ENCODE measurements at places on chromosomes 16 and 17. TPM values are rescaled to one million over a fixed set of nuclear protein-coding genes. Genes with fewer than 3 reads are reported as not detected.
A peak's percentile ranks its signal among the peaks of the same experiment; 100 is the strongest.

The PNMT gene
- 4.8 TPM for polyA plus RNA-seq

The RAPGEFL1 gene
- 8.6 TPM for polyA plus RNA-seq

The KCNJ2 gene
- 4.7 TPM for polyA plus RNA-seq

The FOXN1 gene
- polyA plus RNA-seq, result not detected

DNA sequence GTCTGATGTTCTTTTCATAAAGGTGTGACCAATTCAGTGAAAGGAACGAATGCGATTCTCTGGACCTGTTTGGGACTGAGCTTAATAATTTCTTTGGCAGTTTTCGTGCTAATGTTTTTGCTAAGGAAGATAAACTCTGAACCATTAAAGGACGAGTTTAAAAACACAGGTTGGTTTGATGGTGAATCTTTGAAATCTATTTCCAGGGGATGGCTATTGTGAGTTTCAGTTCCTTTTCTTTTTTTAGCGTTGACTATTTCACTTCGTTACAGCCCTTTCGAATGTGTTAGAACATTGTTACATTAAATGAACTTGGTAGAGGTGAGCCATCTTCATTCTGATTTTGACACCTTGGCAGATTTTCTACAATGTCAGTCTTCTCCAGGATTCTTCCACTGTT lies 1.2 kb downstream of the TNFRSF17 start:
- no peak for DNase-seq

DNA sequence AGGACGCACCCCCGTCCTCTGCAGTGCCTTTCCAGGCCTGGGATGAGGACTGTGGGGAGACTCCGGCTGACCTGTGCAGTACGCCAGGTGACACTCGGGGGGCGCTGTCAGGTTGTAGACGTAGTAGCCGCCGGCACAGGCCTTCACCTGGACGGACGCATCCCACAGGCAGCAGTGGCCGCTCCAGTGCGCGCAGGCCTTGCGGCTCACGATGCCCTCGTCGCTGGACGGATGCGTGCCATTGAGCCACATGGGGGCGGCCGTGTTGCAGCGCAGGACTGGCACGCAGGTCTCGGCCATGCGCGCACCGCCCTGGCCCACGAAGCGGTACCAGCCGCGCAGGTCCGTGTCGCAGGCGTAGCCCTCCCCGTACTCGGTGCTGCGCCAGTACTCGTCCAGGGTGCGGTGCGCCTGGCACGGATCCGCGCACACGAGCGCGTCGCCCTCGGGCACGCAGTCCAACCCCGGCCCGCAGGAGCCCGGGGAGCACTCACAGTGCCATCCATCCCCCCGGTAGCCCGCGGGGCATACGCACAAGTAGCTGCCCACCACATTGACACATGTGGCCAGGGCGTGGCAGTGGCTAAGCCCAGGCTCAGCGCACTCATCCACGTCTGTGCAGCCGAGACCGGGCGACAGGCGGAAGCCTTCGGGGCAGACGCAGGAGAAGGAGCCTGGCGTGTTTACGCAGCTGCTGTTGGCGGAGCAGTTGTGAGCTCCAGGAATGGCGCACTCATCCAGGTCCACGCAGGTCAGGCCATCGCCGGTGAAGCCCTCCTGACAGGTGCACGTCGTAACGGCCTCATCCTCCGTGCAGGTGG lies 3.9 kb downstream of the UMOD start:
- DNase-seq, result no peak

GRCh38 chr17:7557775-7558543 lies 591 bp upstream of the TNFSF13 start:
- peak; percentile 82 for DNase-seq

GRCh38 chr17:77188084-77189066 lies 47.6 kb downstream of the SEC14L1 start:
- no peak for DNase-seq

- no peak for DNase-seq
Measured at GRCh38 chr16:85640585-85640984, 27.5 kb downstream of the GSE1 start.

DNA sequence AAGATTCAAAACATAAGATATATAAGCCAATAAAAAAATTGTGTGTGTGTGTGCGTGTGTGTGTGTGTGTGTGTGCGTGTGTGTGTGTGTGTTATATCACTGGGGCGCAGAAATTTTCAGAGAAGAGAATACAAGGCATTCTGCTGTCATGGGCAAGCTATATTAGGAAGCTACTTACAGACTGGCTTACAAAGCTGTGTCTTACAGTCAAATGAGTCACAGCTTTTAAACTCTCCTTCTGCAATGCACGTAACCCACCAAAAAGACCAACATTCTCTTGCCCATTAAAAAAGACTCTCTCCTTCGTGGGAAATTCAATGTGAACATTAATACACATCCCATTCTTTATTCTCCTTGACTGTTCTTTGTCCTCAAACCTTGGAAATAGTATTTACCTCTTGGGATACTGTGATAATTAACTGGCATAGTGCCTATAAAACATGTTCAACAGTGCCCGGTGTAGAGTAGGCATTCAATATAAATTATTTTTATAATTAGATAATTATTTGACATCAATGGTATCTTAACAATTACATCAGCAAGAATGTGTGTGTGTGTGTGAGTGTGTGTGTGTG lies 860.4 kb upstream of the SOX9 start:
- no peak for DNase-seq

DNA sequence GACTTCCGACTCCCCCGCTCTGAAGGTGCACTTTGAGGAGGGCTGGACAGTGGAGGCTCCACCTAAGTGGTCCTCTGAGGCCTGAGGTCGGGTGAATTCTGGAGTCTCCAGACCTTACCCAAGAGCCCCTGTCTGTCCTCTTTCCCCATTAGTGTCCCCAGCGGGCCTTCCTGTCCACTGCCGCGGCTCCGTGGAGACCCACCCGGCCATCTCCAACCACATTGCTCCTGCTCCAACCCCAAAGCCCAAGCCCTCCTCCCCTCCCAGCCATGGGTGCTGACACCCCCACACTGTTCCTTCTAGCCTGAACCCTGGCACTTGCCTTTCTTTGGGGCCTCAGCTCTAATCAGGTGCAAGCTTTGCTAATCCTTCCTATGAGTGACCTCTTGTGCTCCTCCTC lies 283.1 kb upstream of the TNRC6C start:
- no peak for DNase-seq

DNA sequence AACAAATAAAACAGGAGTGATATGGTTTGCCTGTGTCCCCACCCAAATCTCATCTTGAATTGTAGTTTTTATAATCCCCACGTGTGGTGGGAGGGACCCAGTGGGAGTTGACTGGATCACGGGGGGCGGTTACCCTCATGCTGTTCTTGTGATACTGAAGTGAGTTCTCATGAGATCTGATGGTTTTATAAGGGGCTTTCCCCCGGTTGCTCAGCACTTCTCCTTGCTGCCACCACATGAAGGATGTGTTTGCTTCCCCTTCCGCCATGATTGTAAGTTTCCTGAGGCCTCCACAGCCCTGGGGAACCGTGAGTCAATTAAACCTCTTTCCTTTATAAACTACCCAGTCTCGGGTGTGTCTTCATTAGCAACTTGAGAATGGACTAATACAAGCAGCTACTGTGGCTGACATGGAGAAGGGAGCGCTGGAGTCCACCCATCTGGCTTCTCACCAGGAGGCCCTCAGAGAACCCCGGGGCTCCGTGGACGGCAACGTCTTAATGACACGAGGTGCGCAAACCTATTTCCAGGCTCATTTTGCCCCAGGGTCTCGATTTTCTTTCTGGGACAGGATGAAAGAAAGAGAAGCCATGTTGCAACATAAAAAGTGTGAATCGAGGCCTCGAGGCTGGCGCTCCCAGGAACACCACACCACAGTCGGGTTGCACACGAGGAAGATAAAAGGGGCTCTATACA lies 129.5 kb downstream of the DYNLRB2 start:
- DNase-seq, result no peak

DNA sequence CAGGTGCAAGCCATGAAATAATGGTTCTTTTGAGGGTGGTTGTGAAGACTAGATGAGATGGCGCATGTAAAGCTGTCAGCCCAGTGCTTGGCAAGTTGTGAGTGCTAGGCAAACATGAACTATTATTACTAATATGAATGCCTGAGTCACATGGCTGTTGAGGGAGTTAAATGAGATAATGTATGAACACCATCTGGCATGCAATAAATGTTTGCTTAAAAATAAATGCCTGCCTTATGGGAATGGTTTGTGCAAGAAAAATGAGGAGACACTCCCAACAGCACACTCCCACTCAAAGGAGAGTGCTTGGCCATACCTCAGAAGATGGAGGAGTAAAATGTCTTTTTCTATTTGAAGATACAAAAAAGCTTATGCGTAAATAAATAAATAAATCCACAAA lies 3.6 kb downstream of the MAPK3 start:
- DNase-seq, result no peak

GRCh38 chr17:64115822-64116534 lies 14.0 kb downstream of the ERN1 start:
- no peak for DNase-seq

DNA sequence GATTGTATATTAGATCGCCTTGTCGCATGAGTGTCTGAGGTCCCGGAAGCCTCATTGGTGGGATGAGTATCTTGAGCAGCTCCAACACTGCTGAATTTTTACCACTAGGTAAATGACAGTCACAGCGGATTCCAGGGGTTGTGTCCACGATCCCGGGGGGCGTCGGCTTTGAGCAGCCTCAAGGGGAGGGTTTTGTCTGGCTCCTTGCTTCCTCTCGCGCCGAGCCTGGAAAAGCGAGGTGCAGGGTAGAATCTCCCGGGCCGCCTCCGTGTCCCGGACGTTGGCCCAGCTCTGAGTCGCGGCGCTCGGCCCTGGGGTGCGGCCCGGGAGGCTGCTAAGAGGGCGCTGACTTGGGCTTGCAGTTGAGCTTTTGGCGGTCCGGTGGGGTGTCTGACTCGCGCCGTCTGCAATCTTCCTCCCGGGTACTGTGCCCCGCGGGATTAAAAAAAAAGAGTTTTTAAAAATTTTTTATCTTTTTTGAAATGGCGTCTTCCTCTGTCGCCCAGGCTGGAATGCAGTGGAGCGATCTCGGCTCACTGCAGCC lies 4.5 kb downstream of the OR1F1 start:
- no peak for DNase-seq

DNA sequence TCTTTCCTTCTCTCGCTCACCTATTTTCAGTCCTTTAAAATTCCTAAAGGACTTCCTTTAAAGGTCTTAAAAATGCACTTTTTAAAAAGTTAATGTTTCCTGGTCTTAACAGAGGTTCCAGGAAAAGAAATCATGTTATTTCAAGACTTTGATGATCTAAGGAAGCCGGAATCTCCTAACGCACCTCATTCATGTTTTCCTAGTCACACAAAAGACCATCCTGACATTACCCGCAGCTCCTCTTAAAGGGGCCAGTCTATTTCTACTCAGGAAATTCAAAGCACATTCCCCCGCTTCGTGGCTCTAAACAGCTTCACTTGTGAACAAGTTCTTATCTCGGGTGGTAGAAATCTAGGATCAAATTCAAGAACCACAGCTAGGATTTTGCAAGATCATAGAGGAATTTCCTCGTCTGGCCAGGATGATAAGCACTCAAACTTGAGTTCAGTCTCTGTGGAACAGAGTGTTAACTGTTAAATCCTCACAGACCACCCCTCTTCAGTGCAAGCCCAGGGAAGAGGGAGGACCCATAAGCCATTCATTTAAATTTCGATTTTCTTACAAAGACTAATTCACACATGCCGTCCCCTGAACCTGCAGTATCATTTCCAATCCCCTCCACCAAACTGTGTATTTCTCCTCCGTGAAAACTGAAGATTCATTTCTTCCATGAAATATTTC lies 137.1 kb upstream of the AXIN2 start:
- DNase-seq, result no peak

DNA sequence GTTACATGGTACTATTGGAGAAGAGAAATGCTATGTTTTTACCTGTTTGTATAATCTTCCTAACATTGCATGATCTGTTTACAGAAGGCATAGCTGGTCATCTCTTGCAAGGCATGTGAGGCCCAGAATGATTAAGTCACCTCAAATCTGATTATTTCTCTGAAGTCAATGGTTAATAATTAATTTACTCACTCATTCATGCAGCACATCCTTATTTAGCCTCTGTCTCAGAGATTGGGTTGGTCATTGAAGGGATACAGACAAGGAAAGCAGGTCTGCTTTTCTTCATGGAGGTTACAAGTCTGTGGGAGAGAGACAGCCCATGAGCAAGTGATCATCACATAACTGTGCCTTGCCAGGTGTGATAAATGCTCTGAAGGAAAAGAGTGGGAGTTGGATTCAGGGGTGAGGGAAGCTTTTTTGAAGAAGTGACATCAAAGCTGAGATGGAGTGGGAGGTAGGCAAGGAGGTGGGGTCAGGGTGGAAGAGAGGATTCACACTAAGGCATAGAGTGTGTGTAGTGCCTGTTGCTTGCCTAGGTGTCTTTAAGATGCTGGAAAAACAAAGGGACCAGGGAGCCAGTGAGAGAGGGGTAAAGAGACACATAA lies 16.3 kb upstream of the RBFOX1 start:
- DNase-seq, result no peak

GRCh38 chr17:14605267-14605599 lies 304.4 kb downstream of the HS3ST3B1 start:
- peak; percentile 9 for DNase-seq

DNA sequence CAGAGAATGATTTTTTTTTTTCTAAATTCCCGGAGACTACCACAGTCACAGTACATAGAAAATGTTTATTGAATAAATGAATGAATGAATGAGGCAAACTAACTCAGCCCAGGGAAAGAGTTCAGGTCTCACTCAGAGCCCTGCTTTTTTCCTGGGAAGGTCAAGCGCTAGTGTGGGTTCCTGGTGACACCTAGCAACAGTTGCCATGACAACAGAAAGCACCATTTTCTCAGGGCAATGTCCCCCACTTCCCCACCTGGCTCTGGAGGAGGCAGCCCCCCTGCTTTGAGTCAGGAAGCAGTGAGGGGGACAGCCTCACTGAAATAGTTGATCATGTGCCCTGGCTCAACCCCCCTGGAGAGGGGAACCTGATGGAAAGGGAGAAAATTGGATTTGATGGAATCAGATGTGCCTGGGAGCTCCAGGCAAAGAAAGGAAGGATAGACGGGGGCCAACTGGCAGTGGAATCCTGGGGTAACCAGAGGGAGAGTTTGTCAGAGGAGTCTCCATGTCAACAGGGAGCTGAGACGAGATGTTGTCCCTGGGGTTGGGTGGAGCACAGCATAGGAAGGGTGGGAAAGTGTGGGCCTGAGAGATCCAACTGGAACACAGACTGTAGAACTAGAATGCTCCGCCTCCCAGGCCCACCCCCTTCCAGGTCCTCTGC lies 242.2 kb upstream of the CCL2 start:
- DNase-seq, result no peak

Measured in forelimb muscle (tissue), 1 donor.